ENCODE measurements at places on chromosomes 6 and 20.

DNA sequence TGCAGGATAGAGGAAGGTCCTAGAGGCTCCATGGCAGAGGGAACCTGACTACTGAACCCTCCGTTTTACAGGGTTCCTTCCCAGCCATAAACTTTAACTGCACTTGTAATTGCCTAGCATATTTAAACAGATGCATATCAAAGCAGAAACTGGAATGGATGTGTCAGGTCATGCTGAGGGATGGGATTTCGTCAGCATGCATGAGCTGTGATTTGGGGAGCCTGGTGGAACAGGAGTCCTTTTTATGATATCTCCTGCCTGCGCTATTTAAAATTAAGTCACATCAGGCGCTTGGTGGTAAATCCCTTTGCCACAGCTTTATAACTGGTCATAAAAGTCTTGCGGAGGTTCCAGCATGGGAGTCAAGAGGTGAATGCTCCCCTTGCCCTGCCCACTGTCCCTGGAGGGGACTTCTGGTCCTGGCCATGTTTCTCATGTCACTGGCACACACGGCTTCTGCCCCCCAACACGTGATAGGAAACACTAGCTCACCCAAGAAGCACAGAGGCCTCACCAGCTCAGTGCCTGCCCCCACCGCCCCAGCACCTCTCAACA lies 26.0 kb upstream of the PCMTD2 start:
- DNase-seq, result no peak

DNA sequence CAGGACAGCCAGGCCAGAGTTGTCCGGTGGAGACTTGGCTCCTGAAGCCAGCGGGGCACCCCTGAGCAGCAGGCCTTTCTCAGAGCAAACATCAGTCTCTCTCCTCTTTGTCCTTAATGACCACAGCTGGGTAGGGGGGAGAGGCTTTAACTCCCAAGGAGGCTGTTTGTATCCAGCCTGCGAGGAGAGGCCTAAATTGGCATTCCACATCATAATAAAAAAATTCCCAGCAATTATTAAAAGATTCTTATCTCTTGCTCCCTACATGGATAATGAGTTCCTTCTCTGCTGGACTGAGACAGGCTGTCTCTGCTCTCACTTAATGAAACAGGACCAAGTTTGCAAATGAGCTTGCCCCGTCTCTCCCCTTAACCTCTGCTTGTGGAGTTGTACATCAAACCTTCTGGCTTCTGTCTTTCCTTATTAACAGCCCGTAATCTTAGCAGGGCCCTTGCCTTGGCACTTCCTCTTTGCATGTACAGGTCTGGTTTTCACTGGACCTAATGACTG lies 838.2 kb downstream of the MAFB start:
- DNase-seq, result no peak

DNA sequence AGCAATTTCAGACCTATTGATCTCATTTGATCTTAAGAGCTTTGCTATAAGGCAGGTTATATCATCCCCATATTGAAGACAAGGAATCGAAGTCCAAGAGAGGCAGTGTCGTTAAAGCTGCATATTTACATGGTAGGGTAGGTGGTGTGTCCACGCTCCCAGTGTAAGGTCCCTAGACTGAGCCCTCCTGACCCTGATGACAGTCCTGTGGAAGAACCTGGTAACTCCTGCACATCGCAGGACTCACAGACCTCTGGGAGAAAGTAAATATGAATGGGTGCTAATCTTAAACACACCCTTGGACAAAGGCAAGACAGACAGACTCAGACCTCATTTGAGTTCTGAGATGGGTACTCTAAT lies 602 bp upstream of the HLA-DPB1 start:
- no peak for DNase-seq

DNA sequence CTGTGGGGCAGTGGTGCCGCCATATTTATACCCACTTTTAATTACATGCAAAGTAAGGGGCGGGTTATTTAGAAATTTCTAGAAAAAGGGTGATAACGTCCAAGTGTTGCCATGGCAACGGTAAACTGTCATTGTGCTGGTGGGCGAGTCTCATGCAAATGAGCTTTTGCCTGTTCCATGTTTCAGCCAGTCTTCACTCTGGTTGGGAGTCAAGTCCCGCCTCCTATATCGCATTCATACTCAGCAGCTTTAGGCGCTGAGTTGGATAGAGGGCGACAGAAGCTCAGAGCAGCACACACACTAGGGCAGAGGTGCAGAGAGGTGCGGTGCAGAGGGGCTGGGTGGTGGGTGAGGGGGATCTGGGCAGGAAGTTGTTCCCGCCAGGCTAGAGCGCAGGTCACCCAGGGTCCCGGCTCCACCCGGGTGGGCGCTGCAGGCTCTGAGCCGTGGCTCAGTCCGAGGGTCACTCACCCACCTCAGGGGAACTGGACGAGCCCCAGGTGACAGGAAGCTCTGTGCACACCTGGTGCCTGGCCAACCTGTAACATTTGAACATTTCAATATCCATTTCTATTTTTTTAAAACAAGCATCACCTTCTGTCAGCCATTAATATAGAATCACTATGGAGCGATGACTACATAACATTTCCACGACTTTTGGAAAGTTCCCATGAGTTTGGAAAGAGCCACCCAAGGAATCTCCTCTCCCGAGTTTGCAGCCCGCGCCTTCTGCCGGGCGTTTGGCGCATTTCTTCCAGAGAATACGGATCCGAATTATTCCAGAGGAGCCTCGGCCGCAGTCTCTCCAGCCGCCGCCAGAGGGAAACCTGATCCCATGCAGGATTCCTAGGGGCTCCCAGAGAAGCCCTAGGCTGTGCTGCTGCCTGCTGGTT lies 89.1 kb upstream of the PHACTR3 start:
- peak; percentile 9 for DNase-seq

DNA sequence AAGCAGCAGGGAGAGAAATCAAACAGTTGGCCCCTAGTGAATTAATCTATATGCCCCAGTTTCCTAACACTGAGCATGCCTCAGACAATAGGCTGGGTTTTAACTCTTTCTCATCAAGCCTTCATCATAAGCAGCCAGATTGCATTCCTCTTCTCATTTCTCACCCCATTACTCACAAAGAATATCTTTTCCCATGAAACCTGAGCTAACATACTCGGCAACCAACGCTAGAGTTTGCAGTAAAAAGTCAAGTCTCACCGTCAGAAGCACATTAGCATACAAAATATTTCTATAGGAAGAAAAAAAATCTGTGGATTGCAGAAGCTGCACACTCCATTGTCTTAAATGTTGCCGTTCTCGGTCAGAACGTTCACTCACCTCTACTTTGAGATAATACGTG lies 429.9 kb upstream of the ARID1B start:
- DNase-seq, result no peak

- no peak for DNase-seq
These were observed 215.9 kb downstream of the CLVS2 start for GRCh38 chr6:123211777-123212545.

- DNase-seq, result no peak
These were observed 342.7 kb downstream of the PRL start for GRCh38 chr6:21953831-21954801.

GRCh38 chr6:92114091-92114675 lies 1305.2 kb downstream of the EPHA7 start:
- DNase-seq, result no peak

- no peak for DNase-seq
These were observed 70.0 kb downstream of the COL12A1 start for GRCh38 chr6:75135876-75136275.

DNA sequence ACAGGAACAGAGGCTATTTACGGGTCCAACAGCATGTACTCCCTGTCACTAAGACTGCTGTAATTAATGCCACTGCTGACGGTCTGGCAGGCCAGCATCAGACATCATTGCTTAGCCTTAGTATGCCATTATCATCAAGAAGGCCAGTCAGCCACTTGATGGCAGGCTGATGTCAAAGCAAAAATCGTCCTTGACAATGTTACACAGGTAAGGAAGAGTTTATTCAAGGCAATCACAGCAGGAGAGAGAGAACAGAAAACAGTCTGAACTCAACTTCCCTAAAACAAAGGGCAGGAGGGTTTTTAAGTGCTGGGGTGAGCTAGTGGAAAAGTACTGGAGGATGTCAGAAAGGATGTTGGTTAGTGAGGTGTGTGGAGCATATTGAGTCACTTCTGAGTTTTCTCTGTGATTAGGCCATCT lies 25.1 kb downstream of the FKBP1C start:
- DNase-seq, result no peak

Data from activated CD4-positive, alpha-beta T cell treated with anti-CD3 and anti-CD28 coated beads, Interleukin-10, Interleukin-2, amounts not matched to agents 100 ng/mL and 50 ng/mL, durations not matched to agents 16 hours and 8 hours (primary cell).